Astrocyte of the cerebellum (primary cell): ENCODE measurements at places on chromosomes 11 and 22.

DNA sequence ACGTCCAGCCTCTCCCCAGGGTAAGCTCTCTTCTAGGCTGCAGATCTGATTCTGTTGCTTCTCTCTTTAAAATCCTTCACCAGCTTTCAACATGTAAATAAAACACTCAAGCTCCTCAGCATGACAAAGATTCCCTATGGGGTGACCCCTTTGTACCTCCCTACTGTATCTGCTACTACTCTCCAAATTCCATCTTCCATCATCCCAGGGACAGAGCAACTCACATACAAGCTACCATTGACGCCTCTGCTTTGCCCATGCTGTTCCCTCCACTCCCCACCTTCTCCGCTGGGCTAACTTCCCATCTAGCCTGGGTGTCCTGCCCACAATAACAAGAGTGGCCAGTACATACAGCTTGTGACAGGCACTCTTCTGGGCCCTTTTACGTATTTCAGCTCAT, 207.5 kb upstream of the ZBED5 start:
- no peak for DNase-seq

GRCh38 chr22:37263966-37264887, 18.1 kb upstream of the CYTH4 start:
- DNase-seq, result no peak

GRCh38 chr22:47602732-47603131, 840.3 kb downstream of the TBC1D22A start:
- DNase-seq, result no peak

DNA sequence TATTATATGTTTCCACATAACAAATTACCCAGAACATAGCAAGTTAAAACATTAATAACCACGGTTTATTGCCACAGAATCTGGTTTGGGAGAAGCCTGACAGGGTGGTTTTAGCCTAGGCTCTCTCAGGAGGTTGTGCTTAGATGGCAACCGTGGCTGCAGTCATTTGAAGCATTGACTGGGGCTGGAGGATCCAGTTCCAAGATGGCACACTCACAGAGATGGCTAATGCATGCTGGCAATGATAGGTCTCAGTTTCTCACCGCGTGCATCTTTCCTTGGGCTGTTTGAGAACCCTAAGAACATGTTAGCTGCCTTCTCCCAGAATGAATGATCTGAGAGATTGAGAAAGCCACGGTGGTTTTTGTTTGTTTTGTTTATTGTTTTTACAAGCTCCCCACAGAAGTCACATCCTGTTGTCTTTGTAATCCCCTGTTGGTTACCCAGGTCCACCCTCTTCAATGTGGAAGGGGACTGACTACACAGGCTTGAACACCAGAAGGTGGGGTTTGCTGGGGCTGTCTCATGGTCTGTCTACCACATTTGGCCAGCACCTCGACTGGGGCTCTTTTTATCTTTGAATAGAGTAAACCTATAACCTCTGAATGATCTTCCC, 36.6 kb upstream of the GRAMD1B start:
- DNase-seq, result no peak

DNA sequence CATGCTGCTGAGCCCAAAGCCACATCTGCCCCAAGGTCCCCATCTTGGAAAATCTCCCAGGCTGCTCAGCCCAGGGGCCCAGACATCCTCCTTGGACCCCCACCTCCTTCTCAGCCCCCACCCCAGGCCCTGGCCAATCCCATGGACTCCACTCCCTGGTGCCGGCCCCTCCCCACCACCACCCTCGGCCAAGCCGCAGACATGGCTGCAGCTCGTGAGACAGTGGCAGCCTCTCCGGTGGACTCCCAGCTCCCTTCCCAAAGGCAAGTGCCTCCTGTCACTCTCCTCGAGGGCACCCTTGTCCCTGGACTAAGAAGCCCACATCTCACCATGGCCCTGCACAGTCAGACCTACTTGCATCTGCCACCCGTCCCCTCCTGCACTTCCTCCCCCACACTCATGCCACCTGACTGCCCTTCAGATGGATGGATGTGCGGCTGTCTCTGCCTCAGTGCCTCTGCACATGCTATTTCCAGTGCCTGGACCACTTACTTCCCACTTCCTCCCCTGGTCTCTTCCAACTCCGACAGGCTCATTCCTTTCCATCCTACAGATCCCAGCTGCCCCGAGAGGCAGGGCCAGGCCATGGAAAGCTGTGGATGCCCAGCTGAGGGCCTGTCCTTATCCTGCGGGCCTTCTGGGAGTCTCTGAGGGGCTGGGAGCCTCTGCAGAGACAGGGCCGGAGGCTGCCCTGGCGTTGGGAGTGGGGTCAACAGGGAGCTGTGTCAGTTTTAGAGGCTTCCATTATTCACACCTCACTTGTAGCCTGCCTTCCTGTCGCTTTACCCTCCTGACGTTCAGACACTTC, 25.5 kb upstream of the RFPL3 start:
- DNase-seq, result no peak

- DNase-seq, result no peak
Measured at GRCh38 chr11:71456831-71457230, 3.8 kb downstream of the NADSYN1 start.

DNA sequence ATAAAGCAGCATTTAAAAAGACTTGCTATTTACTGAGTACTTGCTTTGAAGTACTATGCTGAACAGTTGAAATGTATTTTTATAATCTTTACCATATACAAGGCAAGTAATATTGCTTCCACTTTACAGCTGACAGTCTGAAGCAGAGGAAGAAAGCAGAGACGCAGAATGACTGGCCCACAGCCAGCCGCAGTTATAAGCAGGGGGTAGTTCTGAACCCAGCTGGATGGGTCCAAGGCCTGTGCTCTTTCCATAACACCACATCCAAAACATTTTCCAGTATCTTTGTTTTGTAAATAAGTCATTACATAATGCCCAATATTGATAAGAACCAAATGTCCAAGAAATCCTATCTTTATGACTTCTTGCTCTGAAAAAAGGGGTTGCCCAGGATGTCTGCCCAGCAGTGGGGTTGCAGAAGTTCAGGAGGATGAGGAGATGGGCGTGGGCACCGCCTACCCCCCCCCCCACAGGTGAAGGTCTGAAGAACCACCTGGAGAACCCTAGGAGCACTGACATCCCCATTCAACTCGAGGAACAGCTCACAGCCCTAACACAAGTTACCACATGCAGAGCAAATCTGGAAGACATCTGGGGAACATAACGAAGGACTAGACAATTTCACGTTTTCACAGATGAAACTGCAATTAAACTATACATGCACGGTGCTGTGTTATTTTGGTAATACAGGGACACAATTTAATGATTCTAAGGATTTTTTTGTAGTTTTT, 24.2 kb upstream of the YPEL1 start:
- no peak for DNase-seq

- no peak for DNase-seq
Measured at GRCh38 chr22:44102856-44103255, 77.9 kb upstream of the PARVG start.
